ENCODE measurements at places on chromosomes 2 and 18.

GRCh38 chr2:231593666-231594065 lies 1.0 kb downstream of the TEX44 start:
- no peak for ATAC-seq

DNA sequence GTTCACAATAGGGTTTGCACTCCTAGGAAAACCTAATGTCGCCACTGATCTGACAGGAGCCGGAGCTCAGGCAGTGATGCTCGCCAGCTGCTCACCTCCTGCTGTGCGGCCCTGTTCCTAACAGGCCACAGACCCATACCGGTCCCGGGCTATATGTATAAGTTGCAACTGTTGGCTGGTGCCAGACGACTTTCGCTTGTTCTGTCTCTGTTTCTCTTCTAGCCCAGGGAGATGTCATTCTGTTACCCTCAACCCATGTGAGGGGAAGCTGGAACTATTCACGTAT lies 170.3 kb downstream of the BCL2 start:
- no peak for ATAC-seq

GRCh38 chr18:51290860-51291259 lies 93.4 kb upstream of the MEX3C start:
- no peak for ATAC-seq

DNA sequence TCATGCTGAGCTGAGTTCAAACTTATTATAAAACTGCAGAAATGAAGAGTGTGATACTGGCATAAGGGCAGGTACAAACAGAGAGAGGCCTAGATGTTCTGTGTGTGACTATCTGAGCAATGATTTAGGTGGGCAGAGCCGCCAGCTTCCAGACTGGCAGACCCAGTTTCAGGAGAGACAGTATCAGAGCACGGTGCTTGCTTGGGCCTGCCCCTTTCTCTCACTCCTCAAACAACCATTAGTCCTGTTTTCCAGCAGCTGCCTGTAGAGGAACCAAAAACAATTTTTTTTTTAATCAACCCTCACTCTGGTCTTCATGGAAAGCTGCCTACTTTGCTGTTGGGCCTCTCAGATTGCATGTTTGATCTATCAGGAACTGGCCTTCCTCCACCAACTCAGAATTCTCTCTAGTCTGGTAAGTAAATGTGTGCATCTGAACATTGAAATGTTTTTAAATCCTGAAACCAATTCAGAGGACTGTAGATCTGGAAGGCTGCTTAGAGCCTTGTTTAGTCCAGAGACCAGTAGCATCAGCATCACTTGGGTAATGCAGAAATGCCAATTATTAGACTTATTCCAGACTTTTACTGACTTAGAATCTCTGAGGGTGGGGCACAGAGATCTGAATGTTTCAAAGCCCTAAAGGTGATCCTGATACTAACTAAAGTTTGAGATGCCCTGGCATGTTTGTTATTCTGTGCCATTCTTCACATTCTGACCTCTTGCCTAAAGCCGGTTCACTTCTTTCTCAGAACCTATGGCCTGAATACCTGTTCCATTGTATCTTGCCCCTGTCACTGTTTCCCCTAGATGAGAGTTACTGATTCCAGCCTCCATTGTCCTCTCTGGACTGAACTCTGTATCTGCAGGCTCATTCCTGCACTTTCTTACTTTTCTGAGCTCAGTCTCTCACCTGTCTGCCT lies 24.8 kb upstream of the CRIM1 start:
- no peak for ATAC-seq

DNA sequence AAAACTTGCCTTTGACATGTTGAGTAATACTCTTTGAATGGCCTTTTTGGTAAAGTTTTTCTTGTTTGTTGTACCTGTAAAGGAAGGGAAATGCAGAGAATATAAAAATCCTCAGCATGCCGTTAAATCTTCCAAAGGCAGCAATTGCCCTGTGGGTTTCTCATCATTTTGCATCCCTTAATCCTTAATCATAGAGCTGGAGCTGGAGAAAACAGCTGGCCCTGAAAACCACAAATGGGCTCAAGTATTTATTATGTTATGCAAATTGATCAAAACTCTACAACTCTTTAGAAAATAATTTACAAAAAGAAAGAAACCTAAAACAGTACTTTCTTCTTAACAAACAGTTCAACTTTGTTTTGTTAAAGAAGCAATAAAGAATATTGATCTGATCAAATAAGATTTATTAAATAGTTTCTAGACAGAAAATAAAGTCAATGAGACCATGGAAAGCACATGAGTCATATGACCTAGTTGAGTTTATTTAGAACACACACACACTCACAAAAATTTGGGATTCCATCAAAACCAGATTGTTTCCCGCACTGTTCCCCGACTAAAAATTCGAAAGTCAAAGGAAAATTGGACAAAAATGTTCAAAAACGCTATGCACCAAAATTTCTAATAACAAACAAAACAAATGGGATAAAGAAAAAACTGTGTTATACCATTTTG lies 309.0 kb downstream of the GULP1 start:
- ATAC-seq: no peak

DNA sequence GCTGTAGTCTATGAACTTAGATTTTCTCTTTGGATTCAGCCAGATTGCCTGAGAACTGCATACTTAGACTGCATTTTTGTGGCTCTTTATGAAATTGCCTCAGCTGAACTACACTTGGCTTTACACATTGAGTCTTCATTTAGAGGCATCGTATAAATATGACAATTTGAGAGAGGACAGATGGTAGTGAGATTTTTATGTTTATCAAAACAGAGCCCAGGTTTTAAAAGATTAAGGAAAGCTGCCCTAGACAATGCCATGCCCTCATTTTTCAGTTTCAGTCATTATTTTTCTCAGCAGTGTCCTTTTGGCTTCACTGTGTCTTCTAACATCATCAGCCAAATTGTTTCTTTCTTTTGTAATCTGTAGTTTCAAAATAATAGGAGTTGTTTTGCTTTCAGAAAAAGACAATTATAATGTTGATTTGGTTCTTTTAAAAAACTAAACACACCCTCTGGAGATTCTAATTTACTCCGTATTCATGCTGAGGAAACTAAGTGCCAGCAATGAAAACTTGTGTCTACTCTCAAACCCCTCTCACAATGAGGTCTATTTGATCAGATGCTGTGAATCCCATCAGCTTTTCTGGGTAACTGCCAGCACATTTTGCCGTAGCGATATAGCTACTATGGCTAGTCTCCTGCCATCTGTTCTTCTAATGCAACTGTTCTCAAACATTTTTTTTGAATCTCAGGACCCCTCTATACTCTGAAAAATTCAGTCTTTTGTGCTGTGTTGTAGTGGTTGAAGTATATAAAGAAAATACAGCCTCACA lies 46.2 kb downstream of the TWSG1 start:
- no peak for ATAC-seq

- ATAC-seq: no peak
These were observed 156.8 kb upstream of the TTC39C start for GRCh38 chr18:23857756-23858155.

- ATAC-seq: no peak
These were observed 160.4 kb upstream of the TMEM200C start for GRCh38 chr18:6055711-6056110.

- no peak for ATAC-seq
These were observed 12.6 kb upstream of the GULP1 start for GRCh38 chr2:188279093-188279445.

DNA sequence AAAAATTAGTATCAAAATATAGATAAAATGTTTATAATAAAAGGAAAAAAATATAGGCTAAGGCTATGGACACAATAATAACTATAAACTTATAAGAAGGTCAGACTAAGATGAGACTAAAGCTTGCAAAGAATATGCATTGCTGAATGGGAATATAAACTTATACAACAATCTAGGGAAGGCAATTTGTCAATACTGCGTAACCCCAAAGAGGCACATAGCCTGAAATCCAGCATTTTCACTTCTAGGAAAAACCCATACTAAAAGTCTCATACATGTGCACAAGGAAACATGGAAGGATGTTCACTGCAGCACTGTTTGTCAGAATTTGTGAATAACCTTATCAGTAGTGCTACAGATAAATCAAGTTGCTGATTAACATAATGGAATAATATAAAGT lies 45.5 kb downstream of the FANCL start:
- ATAC-seq: no peak

- ATAC-seq: no peak
These were observed 48.1 kb upstream of the SLC1A4 start for GRCh38 chr2:64941143-64941542.

- ATAC-seq: no peak
These were observed 966 bp upstream of the OXER1 start for GRCh38 chr2:42764901-42765300.

DNA sequence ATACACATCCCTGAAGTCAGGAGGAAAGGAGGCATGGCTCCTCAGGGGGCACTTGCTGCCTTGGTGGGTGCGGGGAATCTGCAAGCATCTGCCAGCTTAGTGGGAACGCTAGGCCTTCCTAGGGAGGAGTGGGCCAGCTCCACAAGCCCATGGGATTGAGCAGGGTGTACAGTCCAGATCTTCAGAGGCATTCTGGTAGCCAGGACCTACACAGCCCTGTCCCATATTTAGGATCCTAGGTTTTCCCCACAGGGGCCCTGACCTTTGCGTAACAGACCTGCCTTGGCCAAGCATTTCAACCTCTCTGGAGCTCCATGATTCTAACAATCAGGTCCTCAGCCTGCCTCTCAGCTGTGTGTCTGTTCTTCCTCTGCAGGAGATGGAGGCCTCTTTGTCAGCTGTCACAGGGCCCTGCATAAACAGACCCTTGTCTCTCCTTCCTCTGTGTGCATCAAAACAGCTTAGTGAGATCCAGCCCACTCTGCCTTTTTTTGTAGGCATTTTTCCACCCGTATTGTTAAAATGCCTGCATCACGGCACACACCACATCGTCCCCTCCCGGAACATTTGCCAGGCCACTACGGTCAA lies 140.2 kb upstream of the NDUFV2 start:
- ATAC-seq: no peak

- ATAC-seq: no peak
These were observed 4.9 kb downstream of the FKBP1B start for GRCh38 chr2:24054366-24055010.

- no peak for ATAC-seq
These were observed 136.1 kb downstream of the NEDD4L start for GRCh38 chr18:58180172-58180571.

GRCh38 chr2:128557831-128558241 lies 239.2 kb upstream of the HS6ST1 start:
- no peak for ATAC-seq

- ATAC-seq: no peak
These were observed 184.7 kb downstream of the SMAD7 start for GRCh38 chr18:48766026-48766425.

GRCh38 chr2:129302561-129303183 lies 676.8 kb upstream of the RAB6C start:
- no peak for ATAC-seq

GRCh38 chr2:195049372-195050031 lies 607.5 kb upstream of the SLC39A10 start:
- peak; percentile 63 for ATAC-seq

- no peak for ATAC-seq
These were observed 119.6 kb downstream of the MBP start for GRCh38 chr18:77012806-77013541.

GRCh38 chr2:18436503-18437005 lies 123.9 kb downstream of the RDH14 start:
- no peak for ATAC-seq

GRCh38 chr2:232839411-232840079 lies 30.5 kb upstream of the SNORC start:
- no peak for ATAC-seq

- ATAC-seq: no peak
These were observed 142.5 kb downstream of the SPHKAP start for GRCh38 chr2:228038967-228039366.

GRCh38 chr2:102016399-102016955 lies 24.7 kb downstream of the IL1R2 start:
- peak; percentile 67 for ATAC-seq

All from activated CD4-positive, CD25-positive, alpha-beta regulatory T cell treated with anti-CD3 and anti-CD28 coated beads, Interleukin-2, amount 50 U/mL, for 24 hours (primary cell).